Memory B cell (primary cell): ENCODE measurements at places on chromosomes 12 and 14.

GRCh38 chr12:122067966-122068365, 10.6 kb upstream of the MLXIP start:
- no peaks in the 10 kb centered on the region for H3K27me3 ChIP-seq
- H3K36me3 ChIP-seq = no peaks in the 10 kb centered on the region
- peak overlapping the region; percentile 64 for H3K4me3 ChIP-seq
- peak overlapping the region; percentile 48 for H3K27ac ChIP-seq
- H3K4me1 ChIP-seq = peaks cover 32% of the 10 kb centered on the region

- no peak overlapping the region for H3K4me3 ChIP-seq
- DNase-seq = no peak
- H3K4me1 ChIP-seq = no peaks in the 10 kb centered on the region
- no peak overlapping the region for H3K27ac ChIP-seq
- peaks cover 2% of the 10 kb centered on the region for H3K36me3 ChIP-seq
- H3K27me3 ChIP-seq = peaks cover 8% of the 10 kb centered on the region
Observed at GRCh38 chr12:48447755-48448154, 24.6 kb upstream of the ANP32D start.

DNA sequence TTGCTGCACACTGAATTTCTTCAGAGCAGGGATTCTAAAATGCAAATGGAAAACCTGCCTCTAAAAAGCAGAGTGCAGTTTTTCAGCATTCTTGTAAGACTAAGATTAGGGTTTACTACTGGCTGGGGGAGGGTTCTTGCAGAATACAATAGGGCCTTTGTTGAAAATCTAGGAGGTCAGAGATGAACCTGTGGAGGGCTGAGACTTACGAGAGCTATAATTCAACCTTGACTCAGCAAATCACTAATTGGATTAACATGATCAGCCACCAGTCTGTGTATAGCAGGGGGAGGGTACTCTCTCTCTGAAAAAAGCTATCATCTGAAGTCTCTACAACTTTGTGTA, 92.6 kb upstream of the HIF1A start:
- no peak overlapping the region for H3K27ac ChIP-seq
- peaks cover 19% of the 10 kb centered on the region for H3K4me1 ChIP-seq
- peaks cover 2% of the 10 kb centered on the region for H3K27me3 ChIP-seq
- H3K36me3 ChIP-seq = no peaks in the 10 kb centered on the region

DNA sequence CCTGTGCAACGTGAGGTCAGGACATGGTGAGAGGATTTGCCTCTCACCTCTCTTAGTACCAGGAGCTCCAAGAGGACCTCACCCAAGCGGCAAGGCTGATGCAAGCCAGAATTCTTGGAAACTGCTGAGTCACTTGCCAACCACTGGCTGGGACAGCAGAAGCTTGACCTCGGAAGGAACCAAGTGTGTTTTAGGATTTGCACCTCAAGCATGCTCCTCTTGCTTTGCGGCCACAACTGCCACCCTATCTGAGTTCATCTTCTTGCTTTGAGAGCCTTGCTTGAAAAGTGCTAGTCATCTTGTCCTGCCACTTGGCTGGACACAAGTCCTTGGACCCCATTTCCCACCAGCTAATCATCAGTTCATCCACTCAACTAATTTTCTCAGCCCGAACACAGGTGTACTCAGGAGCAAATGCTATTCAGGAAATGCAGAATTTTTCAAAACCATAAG, 195.8 kb downstream of the SLC25A21 start:
- H3K36me3 ChIP-seq = no peaks in the 10 kb centered on the region
- H3K27ac ChIP-seq = no peak overlapping the region
- H3K4me1 ChIP-seq = no peaks in the 10 kb centered on the region
- H3K4me3 ChIP-seq = no peak overlapping the region
- H3K27me3 ChIP-seq = no peaks in the 10 kb centered on the region
- DNase-seq = no peak

GRCh38 chr12:3000548-3001275, 41.5 kb downstream of the TEAD4 start:
- H3K4me1 ChIP-seq = peaks cover 3% of the 10 kb centered on the region
- H3K27me3 ChIP-seq = peaks cover 14% of the 10 kb centered on the region
- H3K36me3 ChIP-seq = no peaks in the 10 kb centered on the region
- H3K4me3 ChIP-seq = no peak overlapping the region
- H3K27ac ChIP-seq = no peak overlapping the region

DNA sequence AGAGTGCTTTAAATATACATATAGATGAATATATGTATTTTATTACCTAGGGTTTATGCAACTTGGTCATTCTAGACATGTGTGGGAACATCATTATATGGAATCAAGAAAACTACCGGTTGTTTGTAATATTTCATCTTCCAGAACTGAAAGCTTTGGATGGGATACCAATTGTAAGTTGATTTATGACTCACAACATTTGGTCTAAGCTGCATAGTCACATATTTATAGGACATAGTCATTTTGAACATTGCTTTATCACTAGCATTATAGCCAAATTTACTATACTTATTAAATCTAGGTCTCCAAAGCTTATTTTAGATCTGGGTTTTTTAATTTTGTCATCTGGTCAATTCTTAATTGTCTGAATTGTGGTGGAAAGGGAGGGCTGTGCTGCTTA, 83.7 kb upstream of the PCNX4 start:
- no peak overlapping the region for H3K4me3 ChIP-seq
- no peak overlapping the region for H3K27ac ChIP-seq
- peaks cover 9% of the 10 kb centered on the region for H3K27me3 ChIP-seq
- DNase-seq = no peak
- peaks cover 6% of the 10 kb centered on the region for H3K36me3 ChIP-seq

GRCh38 chr12:121246893-121247557, 37.1 kb downstream of the P2RX4 start:
- H3K27me3 ChIP-seq = no peaks in the 10 kb centered on the region
- no peak for DNase-seq
- H3K4me1 ChIP-seq = peaks cover 12% of the 10 kb centered on the region
